ENCODE measurements at places on chromosomes 5 and 9.

DNA sequence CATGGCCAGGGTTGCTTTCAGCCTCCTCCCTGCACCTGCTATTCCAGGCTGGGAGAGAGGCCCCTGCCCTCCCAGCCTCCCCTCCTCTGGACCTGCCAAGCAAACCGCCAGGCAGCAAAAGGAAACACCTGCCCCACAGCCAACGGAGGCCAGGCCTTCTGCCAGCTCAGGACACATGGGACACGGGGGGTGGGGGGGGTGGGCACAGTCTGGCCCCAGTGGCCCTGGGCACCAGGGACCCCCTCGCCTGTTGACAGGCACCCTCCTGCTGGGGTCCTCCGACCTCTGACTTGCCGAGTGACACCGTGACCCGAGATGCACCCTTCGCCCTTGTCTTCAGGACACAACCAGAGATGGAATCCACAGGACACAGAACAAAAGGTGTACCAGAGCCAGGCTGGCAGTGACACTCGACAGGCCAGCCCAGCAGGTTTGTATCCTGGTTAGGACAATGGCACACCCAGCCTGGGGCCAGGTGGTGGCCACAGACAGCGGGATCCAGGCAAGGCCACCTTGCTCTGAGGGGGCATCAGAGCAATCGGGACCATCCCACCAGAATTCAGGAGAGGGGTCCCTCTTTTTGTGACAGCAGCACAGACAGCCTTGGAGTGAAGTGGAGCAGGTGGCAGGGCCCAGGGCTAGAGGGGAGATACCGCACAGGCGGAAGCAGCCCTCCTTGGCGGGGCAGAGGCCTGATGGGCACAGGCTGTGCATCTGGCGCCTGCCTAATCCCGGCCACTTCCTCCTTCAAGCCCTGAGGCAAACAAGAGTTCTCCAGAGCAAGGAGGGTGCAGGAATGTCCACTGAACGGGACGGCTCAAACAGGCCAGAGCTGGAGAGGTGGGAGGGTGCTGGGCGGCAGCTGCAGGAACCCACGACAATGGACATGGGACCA is 1.3 kb upstream of the TMEM210 start:
- no peak for DNase-seq

DNA sequence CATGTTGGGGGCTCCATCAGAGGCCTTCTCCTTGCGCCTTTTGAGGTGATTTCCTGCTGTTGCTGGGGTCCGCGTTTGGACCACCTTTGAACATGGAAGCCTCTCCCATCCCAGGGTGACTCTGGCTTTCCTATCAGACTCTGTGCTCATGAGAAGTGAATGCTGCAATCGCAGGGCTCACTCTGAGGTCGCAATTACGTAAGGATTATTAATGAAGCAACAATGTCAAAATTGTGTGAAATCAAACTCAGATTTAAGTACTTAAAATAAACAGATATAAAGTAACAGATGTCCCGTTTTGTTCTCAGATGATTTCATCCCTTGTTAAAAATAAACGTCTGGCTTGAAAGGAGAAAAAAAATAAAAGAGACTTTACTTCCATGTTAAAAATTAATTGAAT is 634.2 kb downstream of the BNC2 start:
- DNase-seq: no peak

DNA sequence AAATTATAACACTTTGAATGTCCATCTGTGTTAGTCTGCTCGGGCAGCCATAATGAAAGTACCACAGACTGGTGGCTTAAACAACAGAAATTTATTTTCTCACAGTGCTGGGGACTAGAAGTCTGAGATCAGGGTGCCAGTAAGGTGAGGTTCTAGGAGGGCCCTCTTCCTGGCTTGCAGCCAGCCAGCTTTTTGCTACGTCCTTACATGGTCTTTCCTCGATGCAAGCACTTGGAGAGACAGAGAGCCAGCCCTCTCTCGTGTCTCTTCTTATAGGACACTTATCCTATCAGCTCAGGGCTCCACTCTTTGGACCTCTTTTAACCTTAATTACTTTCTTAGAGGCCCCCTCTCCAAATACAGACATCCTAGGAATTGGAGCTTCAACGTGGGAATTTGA is 351.8 kb downstream of the SPOCK1 start:
- DNase-seq: no peak

DNA sequence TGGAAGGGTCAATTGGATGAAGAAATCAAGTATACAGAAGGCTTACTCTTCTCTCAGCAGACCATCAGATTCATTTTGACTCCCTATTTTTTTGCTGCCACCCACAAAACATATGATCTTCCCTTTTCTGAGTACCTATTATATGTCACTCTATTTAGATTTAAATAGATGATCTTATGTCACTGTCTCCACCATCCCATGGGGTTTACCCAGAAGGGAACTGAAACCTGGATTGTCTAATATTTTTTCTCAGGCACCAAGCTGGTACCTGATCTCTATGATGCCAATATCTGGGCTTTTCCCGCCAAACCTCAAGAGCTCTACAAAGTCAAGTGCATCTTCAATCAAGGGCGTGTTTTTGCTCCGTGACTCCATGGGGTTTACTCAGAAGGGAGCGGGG is 118.7 kb downstream of the GAS1 start:
- no peak for DNase-seq

DNA sequence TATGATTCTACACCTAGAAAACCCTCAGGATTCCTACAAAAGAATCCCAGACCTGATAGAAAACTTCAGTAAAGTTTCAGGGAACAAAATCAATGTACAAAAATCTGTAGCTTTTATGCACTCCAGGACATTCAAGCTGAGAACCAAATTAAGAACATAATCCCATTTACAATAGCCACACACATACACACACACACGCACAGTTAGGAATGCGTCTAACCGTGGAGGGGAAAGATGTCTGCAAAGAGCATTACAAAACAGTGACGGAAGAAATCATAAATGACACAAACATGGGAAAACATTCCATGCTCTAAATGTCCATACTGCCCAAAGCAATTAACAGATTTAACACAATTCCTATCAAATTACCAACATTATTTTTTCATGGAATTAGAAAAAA is 51.4 kb upstream of the CAST start:
- DNase-seq: no peak

- no peak for DNase-seq
Measured at GRCh38 chr9:4114569-4115505, 185.0 kb downstream of the GLIS3 start.

GRCh38 chr5:131423056-131423455 is 159.2 kb downstream of the CDC42SE2 start:
- no peak for DNase-seq

GRCh38 chr9:137297966-137298365 is 4.1 kb downstream of the NRARP start:
- no peak for DNase-seq

GRCh38 chr9:11779971-11780370 is 913.2 kb upstream of the TYRP1 start:
- DNase-seq: no peak

DNA sequence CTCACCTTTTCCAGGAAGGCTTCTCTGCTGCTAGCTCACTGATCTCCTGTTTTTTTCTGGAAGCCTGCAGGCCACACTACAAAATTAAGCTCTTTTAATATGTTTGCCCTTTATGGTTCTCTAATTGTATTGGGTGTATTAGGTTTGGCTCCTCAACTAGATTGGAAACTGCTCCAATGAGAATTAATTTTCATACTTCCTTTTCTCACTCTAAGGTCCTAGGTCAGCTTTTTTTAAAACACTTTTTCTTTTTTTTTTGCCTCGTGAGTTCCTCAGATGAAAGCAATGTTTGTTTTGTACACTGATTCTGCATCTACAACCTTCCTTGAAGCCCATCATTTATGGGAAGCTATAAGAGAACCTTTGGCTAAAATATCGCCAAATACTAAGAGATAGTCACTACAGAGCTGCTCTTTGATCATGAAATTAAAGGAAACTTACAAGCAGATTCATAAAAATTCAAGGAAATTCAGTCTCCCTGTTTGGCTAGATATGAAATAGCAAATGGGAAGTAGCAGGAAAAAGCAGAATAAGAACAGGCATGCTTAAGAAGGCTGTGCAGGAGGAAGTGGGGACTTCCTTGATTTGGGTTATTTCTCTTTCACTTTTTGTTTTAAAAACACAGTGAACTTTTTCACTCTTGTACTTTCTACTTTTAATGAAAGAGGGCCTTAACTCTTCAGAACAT is 55.2 kb upstream of the FYB1 start:
- no peak for DNase-seq

GRCh38 chr5:91146230-91146629 is 236.9 kb downstream of the ARRDC3 start:
- DNase-seq: no peak

DNA sequence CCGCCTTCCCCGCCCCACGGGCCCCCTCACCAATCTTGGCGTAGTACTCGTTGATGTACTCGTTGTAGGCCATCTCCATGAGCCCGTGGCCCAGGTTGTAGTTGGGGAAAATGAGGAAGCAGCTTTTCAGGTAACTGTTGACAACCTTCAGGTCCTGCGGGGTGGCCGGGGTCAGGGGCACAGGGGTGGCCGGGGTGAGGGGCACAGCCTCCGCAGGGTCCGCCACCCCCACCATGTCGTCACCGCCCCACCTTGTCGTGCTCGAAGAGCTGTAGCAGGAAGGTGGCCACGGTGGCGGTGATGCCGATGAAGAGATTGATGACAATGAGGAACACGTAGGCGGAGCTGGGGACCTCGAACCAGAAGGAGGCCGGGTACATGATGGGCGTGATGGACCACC is 14.8 kb upstream of the CLIC3 start:
- no peak for DNase-seq

DNA sequence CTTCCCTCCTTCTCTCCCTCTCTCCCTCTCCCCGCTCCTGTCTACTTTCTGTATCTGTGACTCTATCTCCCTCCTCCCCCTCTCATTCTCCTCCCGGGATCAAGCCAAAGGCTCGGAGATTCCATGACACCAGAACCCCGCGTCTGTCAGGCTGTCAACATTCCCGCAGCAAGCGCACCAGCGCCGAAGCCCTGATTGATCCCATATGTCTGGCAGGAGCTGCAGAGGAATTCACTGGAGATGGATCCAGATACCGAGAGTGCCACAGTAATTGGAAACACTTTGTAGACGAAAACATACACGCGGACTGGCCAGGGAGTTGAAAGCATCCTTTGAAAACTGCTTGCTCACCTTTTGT is 300 bp upstream of the SVEP1 start:
- DNase-seq: no peak

DNA sequence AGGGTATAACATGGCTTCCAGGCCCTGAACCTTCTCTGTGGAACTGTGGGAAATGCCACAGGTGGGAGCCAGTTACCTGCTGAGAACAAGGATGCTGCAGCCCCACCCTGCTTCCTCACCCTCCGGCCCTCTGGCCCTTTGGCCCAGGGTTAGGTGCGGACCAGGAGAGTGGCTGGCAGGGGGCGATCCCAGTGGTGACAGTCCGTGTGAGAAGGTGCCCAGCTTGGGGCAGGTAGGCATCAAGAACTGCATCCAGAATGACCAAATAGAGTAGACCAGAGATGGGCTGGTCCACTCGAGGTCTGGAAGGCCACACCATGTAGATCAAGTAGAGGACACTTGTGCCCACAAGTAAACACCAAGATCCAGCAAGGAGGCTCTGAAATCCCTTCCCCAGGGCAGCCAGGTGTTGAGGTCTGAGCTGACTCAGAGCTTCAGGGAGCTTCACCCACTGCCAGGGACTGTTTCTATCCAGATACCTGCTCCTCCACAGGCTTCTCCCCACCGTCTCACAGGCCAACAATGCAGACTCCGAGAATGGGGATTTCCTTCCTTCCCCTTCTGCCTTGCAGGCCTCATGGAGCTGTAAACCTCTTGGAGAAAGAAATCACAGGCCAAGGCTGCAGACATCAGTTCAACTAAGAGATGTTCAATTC is 61.4 kb upstream of the ZSWIM6 start:
- no peak for DNase-seq

DNA sequence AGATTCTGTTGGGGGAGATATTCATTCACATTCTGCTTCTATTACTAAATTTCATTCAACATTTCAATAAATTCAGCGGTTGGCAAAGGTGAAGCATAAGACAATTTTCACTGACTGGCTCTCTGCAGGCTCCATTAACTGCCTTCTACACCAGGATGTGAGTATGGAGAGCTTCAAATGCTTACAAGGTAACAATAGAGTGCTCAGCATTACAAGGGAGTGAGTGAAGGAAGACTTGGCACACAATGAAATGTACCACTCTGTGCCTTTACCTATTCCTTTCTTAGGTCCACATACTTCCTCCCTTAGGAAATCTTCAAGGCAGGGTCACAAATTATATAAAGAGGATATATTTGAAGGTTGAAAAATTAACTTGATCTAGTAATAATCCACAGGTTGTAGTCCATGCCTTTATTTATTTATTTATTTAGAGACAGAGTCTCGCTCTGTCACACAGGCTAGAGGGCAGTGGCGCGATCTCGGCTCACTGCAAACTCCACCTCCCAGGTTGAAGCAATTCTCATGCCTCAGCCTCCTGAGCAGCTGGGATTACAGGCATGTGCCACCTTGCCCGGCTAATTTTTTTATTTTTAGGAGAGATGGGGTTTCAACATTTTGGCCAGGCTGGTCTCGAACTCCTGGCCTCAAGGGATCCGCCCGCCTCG is 76.6 kb upstream of the FAM169A start:
- DNase-seq: no peak

DNA sequence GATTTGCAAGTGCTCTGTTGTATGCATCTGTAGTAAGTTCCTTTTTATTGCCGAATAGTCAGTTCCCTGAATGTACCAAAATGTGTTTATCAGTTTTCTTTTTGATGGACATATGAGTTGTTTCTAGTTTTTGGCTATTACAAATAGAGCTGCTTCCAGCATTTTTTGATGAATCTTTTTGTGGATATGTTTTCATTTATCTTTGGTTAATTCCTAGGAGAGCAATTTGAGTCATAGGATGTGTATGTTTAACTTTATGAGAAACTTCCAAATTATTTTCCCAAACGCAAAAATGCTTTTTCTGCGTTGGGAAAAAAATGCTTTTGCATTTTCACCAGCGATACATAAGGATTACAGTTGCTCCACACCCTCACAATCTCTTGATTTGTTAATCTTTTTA is 287.7 kb downstream of the FER start:
- DNase-seq: no peak

GRCh38 chr9:97907046-97907445 is 15.3 kb downstream of the TRMO start:
- DNase-seq: no peak

GRCh38 chr9:129874261-129875101 is 39.2 kb downstream of the USP20 start:
- DNase-seq: no peak

DNA sequence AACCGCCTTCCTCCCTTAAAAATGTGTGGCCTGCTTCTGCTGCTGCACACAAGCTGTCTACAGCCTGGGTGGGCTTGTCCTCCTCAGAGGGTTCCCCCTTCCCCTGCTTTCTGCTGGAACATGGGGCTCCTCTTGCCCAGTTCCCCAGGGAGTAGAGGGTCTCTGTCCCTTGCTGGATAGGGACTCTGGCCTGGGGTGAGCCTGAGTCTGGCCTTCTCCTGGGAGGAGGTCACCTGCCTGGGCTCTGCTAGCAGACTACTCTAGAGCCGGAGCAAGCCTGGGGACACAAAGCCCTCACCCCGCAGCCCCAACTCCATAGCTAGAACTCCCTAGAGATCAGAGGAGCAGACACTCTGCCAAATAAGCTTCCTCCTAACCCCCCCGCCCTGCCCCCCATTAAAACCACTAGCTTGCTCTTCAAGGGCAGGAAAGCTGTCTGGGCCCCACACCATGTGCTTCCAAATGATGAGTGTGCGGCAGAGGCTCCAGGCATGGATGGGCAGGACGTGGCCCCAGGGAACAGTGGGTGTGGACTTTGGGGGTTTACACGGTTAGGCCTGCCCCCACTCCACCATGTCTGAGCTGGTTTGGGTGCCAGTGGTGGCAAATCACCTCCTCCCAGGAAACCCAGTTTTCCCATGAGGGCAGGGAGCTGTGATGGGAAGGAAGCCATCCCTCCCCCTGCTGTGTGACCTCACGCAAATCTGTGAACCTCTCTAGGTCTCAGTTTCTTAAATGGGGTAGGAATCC is 10.0 kb downstream of the TCF7 start:
- no peak for DNase-seq

Measured in stimulated activated CD4-positive, alpha-beta T cell treated with anti-CD3 and anti-CD28 coated beads, Interleukin-1b, Interleukin-23, amount 100 ng/mL, for 48 hours (primary cell).